ENCODE measurements at places on chromosomes 1 and 21.

DNA sequence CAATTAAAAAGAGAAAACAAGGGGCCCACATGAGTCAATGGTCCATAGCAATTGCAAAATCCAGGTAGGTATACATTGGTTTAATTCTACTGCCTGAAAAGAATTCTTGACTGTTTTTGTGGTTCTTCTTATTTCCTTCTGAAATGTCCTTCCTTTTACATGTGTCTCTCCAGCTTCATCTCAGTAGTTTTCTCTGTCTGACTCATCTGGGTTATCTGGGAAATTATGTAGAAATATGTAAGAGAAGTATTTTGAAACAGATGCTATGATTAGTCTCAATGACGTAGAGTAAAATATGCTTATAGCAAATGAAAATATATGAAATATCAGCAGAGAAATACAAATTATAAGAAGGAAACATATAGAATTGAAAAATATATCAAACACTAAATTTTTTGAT is 953.2 kb downstream of the BRINP3 start:
- no peak for DNase-seq

- no peak for DNase-seq
These were observed 168.1 kb downstream of the DUSP10 start for GRCh38 chr1:221573756-221574155.

DNA sequence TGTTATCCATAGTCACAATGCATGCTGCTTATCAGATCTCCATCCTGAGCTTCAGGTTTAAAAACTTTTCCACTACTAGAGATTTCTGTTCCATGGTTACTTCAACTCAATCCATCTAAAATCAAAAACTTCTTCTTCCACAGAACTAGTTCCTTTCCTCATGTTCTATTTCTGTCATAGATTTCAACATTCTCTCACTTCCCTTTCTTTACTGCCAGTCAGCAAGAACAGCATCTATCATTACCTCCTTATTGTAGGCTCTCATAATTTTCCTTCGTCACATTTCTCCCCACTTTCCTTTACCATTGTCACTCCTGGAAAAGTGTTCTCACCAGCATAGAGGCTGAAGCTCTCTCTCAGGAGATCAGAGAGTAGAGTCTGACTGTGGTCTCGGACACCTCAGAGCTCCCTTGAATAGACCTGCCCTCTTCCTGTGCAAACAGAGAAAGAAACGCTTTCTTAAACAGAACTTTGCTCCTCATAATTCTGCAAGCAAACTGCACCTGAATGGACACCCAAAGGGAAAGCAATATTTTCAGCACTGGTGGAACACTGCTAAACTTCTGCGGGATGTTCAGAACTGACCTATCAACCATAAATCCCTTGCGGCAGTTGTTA is 48.7 kb upstream of the KIRREL1 start:
- no peak for DNase-seq

DNA sequence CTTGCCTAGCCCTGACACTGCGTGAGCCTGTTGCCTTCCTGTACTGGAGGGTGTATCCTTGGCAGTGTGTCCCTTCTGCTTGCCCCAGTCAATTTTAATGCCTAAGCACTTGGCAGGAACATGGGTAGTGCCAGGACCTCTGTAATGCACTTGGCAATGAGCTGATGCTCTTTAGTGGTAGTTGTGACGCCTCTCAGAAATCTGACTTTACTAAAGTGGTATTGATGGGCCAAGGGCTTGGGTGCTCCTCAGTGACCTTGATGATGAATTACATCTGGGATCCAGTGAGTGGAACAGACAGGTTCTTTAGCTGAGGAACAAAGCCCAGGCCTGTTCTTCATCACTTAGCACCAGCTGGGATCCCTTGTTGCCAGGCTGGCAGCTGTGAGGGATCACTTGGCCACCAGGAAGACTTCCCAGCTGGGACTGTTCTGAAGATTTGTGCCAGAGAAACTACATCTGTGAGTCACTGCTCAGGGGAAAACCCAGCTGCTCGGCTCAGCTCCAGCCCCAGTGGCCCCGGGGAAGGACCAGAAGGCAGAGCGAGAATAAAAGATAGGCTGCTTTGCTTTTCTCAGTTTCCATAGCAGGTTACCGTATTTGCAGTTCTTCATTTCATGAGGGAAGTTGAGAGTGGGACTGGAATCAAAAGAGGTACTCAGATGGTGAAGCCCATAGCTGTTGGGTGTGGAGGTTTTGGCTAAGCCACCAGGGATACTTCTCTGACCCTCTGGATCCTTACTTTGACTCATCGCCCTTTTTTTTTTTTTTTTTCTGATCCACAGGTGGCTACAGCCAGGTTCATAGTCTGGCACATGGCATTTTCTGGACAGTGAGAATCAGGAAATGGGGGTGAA is 28.5 kb upstream of the KCNA2 start:
- peak; percentile 77 for DNase-seq

GRCh38 chr1:233340966-233341516 is 13.5 kb downstream of the MAP3K21 start:
- DNase-seq: no peak

DNA sequence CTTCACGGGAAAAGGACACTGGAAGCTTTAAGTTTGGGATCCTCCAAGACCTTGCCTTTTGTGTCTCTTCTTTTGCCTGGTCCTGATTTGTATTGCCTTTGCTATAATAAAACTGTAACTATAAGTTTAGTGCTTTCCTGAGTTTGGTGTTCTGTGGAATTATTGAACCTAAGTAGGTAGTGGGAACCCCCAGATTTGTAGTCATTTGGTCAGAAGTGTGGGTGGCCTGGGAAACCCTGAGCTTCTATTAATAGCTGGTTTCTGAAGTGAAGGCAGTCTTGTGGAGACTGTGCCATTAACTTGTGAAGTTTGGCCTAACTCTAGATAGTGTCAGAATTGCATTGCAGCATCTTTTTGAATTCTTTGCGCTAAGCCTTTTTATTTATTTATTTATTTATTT is 6.8 kb upstream of the MYCL start:
- DNase-seq: no peak

GRCh38 chr1:183996040-183996384 is 41.5 kb downstream of the COLGALT2 start:
- no peak for DNase-seq

- DNase-seq: peak; percentile 15
These were observed 3.9 kb downstream of the RCC1 start for GRCh38 chr1:28509705-28510272.
